ENCODE measurements at places on chromosomes 7 and 10. TPM values are rescaled to one million over a fixed set of nuclear protein-coding genes. Genes with fewer than 3 reads are reported as not detected.

ANK3 gene
- total RNA-seq = 86.9 TPM

CARD11 gene
- 5.0 TPM for total RNA-seq

PVRIG gene
- total RNA-seq = 0.21 TPM

ADAMTS14 gene
- 13.7 TPM for total RNA-seq

CXCL12 gene
- total RNA-seq = 154 TPM

FRMD4A gene
- 32.9 TPM for total RNA-seq

PODXL gene
- 18.7 TPM for total RNA-seq

NRP1 gene
- total RNA-seq = 172 TPM

AKR1D1 gene
- not detected for total RNA-seq

SOSTDC1 gene
- total RNA-seq = 25.6 TPM

INHBA gene
- 12.4 TPM for total RNA-seq

CCDC172 gene
- not detected for total RNA-seq

XRCC2 gene
- total RNA-seq = 6.0 TPM

BTBD16 gene
- total RNA-seq = 2.6 TPM

GIMAP4 gene
- 43.9 TPM for total RNA-seq

SPDYE9 gene
- not detected for total RNA-seq

GATA3 gene
- total RNA-seq = 10.6 TPM

TUBAL3 gene
- total RNA-seq = 0.16 TPM

CCDC186 gene
- 83.1 TPM for total RNA-seq

FZD8 gene
- total RNA-seq = 8.2 TPM

RNLS gene
- 6.3 TPM for total RNA-seq

LIPJ gene
- total RNA-seq = 0.26 TPM

PLXDC2 gene
- total RNA-seq = 72.7 TPM

CDNF gene
- total RNA-seq = 1.9 TPM

NYAP1 gene
- 1.6 TPM for total RNA-seq

OR2A5 gene
- not detected for total RNA-seq

ANTXRL gene
- not detected for total RNA-seq

CPA2 gene
- not detected for total RNA-seq

HOXA4 gene
- 1.0 TPM for total RNA-seq

KAZALD1 gene
- 27.0 TPM for total RNA-seq

LEP gene
- not detected for total RNA-seq

ATG9B gene
- not detected for total RNA-seq

RAB19 gene
- total RNA-seq = 1.7 TPM

ARHGAP22 gene
- total RNA-seq = 6.0 TPM

SLC18A3 gene
- total RNA-seq = 0.11 TPM

CACNB2 gene
- 40.4 TPM for total RNA-seq

LIPK gene
- not detected for total RNA-seq

CHAT gene
- total RNA-seq = not detected

SPDYE2B gene
- total RNA-seq = not detected

NUDT13 gene
- 1.3 TPM for total RNA-seq

TMEM176A gene
- 20.8 TPM for total RNA-seq

BRAF gene
- 98.2 TPM for total RNA-seq

FBXL13 gene
- total RNA-seq = 8.1 TPM

ASZ1 gene
- total RNA-seq = not detected

HOXA13 gene
- total RNA-seq = 43.2 TPM

SH2B2 gene
- 1.8 TPM for total RNA-seq

FAM221A gene
- 4.3 TPM for total RNA-seq

DMTF1 gene
- total RNA-seq = 252 TPM

PNLIPRP2 gene
- not detected for total RNA-seq

PITX3 gene
- total RNA-seq = 0.32 TPM

LIPA gene
- total RNA-seq = 63.0 TPM

HPSE2 gene
- 48.1 TPM for total RNA-seq

OR2A12 gene
- not detected for total RNA-seq

SSC4D gene
- 0.37 TPM for total RNA-seq

MCM10 gene
- total RNA-seq = 4.5 TPM

VWDE gene
- 6.7 TPM for total RNA-seq

MXI1 gene
- total RNA-seq = 30.7 TPM

WNT2 gene
- total RNA-seq = 8.9 TPM

PPIA gene
- 1,408 TPM for total RNA-seq

All from urinary bladder (tissue), 4 donors.